ENCODE measurements at places on chromosomes 5 and 9. TPM values are rescaled to one million over a fixed set of nuclear protein-coding genes. Genes with fewer than 3 reads are reported as not detected.

Gene TEK
- 25.5 TPM for total RNA-seq

Gene TCF7
- 9.9 TPM for total RNA-seq

Gene SELENOP
- 395 TPM for total RNA-seq

Gene PLAC8L1
- total RNA-seq: not detected

Gene CDH18
- not detected for total RNA-seq

Gene N4BP3
- not detected for total RNA-seq

Gene TMEM245
- total RNA-seq: 76.3 TPM

Gene FOXD4L5
- total RNA-seq: not detected

Gene PITX1
- total RNA-seq: 58.5 TPM

Gene SEMA6A
- total RNA-seq: 28.4 TPM

Measured in stomach (tissue), 19 donors.